Mesothelial cell of epicardium (in vitro differentiated cells): ENCODE measurements at places on chromosomes 6 and 20.

DNA sequence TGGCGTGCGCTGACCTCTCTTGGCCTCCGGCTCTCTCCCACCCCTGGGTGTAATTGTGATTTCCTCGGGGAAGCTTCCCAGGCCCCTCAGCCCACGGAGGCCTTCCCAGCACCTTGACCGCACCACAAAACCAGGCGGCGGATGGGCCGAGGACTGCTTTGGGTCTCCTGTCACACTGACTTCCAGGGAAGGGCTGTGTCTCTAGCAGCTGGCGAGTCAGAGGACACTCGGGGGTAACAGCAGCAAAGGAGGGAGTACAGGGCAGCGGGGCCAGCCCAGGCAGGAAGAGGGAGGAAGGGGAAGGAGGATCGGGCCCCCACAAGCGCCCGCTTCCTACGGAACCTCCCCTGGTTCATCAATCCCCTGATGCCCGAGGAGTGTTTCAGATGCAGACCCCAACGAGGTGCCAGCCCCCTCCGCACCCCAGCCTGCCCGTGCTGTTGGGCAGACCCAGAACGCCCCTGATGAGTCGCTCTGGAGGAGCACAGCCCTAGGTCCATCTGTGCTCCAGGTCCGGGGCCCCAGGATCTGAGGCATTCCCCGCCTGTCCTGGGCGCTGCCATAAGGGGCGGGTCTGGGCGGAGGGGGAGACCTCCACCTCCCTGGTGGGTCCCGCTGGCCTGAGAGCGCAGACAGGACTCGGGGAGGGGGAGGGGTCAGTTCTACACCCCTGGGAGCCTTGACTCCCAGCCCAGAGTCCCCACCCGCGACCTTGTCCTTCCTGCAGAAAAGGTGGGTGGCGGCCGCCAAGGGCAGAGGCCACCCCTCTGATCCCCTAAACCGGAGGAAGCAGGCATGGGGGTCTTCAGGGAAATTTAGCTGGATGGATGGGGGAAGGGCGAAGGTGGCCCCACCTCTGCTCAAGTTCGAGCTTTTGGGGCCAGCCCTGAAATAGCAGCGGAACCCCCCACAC, 956 bp downstream of the CHRNA4 start:
- no peaks in the 10 kb centered on the region for H3K36me3 ChIP-seq
- H3K27me3 ChIP-seq: peaks cover 67% of the 10 kb centered on the region
- H3K4me3 ChIP-seq: no peak overlapping the region
- H3K4me1 ChIP-seq: no peaks in the 10 kb centered on the region
- no peak overlapping the region for H3K27ac ChIP-seq
- DNase-seq: no peak

DNA sequence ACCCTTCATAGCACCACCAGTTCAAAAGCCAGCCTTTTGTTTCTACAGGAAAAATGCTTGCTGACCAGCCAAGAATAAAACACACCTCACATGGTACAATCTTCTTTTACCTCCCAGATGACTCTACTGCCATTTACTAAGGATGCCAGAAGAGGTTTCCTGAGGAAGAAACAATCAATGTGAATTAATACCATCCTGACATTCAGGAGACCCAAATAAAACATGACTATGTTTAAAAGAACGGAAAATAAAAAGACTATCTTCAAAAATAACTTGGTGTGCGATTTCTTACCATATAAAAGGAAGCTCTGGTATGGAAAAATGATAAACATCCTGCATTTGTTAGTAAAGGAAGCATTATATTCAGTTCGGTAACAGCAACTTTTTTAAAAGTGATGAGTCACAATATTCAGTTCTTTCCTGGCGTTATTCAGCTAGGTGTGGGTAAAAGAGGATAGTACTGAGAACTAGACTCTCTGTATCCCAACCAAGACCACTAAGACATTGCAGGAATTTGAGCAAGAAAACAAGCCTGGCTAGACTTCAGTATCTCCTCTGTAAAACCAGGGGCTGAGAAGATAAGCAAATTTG, 16.3 kb downstream of the COL21A1 start:
- H3K4me3 ChIP-seq: no peak overlapping the region
- no peaks in the 10 kb centered on the region for H3K27me3 ChIP-seq
- H3K4me1 ChIP-seq: peaks cover 26% of the 10 kb centered on the region
- no peak overlapping the region for H3K27ac ChIP-seq

DNA sequence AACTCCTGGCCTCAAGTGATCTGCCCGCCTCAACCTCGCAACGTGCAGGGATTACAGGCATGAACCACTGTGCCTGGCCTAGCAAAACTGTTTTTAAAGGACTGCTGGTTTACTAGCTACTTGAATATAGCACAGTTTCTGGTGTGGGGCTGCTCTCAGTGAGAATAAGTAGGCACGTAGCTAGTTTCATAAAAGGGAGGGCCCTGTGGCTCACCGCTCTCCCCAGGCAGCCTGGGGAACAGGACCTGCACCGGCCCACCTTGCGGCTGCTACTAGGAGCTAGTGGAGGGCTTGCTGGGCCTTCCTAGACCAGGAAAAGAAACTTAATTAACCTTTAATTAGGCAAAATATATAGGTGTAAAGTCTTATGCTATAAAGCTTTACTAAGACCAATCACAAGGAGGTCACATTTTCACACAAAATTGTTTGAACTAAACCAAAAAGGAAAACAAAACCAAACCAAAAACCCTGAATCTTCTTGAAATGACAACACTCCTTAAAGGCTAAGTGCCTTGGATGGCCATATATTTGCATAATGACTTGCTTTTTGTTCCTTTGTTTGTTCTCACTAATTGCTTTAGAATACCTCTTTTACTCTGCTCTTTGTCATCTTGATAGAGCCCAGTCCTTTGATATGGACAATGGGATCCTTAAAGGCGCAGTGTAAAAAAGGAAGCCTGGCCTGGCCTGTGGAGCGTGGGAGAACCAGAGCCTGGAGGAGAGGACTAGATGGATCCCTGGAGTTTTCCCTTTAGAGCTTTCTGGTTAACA, 69.5 kb upstream of the SAMD5 start:
- peaks cover 5% of the 10 kb centered on the region for H3K27me3 ChIP-seq
- no peak for DNase-seq
- H3K4me1 ChIP-seq: peaks cover 14% of the 10 kb centered on the region
- no peak overlapping the region for H3K27ac ChIP-seq
- no peaks in the 10 kb centered on the region for H3K36me3 ChIP-seq

GRCh38 chr6:142075516-142076101, 57.1 kb upstream of the GJE1 start:
- H3K27ac ChIP-seq: no peak overlapping the region
- DNase-seq: no peak
- no peaks in the 10 kb centered on the region for H3K27me3 ChIP-seq
- H3K36me3 ChIP-seq: no peaks in the 10 kb centered on the region
- no peaks in the 10 kb centered on the region for H3K4me1 ChIP-seq
- H3K4me3 ChIP-seq: no peak overlapping the region

- no peak overlapping the region for H3K27ac ChIP-seq
- H3K36me3 ChIP-seq: peaks cover 6% of the 10 kb centered on the region
- H3K27me3 ChIP-seq: no peaks in the 10 kb centered on the region
- no peak overlapping the region for H3K4me3 ChIP-seq
These were observed 19.0 kb downstream of the HECA start for GRCh38 chr6:139153855-139154254.
